ENCODE measurements at places on chromosomes 4 and X.

- DNase-seq, result no peak
Observed at GRCh38 chr4:531721-532565, 32.9 kb downstream of the PIGG start.

GRCh38 chr4:101200561-101200960 lies 146.8 kb downstream of the PPP3CA start:
- DNase-seq, result peak; percentile 58

GRCh38 chr4:123699880-123700771 lies 303.5 kb downstream of the SPRY1 start:
- no peak for DNase-seq

- no peak for DNase-seq
Observed at GRCh38 chr4:153929675-153930074, 140.8 kb upstream of the SFRP2 start.

DNA sequence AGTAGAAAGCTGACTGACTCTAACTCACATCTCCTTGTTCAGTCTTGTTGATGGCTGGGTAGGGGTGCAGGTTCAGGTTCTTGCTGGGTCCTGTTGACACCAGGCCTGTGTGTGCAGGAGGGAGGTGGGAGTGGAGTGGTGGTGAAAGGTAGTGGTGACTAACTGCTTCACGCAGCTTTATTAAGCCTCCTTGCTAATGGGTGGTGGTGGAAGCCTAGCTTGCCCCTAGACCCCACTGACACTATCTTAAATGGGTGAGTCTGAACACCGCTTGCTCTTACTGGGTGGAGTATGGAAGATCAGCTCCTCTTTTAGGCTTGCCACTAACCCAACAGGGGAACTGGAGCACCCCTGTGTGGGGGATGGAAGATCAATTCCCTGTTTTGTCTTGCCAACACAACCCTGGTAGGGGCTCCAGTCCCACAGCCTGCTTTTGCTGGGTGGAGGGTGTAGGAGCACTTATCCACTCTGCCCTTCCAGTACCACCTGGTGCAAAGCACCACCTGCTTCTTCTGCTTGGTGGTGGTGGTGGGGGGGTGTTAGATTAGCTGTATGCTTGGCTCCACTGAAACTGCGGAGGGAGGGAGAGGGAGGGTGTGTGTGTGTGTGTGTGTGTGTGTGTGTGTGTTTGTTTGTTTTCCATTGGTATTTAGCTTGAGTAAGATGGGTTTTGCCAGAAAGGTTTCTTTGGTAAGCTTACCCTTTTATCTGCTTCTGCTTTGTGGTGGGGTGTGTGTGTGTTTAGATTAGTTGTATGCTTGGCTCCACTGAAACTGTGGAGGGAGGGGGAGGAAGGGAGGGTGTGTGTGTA lies 25.6 kb downstream of the KDM6A start:
- DNase-seq, result no peak

DNA sequence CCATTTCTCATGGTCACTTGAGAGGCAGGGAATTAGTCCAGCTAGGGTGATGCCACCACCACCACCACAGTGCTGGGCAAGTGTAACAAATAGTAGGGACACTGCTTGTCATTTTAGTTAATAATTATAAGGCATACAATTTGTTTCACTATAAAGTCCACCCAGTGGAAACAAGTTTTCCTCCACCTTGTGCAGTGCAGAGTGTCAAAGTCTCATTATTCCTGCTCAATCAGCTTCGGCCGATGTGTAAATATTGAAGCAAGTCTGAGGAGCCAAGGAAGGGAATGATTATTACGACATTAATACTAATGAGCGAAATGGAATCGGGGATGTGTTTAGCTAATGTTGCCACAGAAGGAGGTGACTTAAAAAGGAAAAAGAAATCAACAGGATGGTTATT lies 340.4 kb downstream of the NKX6-1 start:
- DNase-seq, result no peak

- DNase-seq, result no peak
Observed at GRCh38 chr4:37447886-37448285, 203.3 kb downstream of the NWD2 start.

- no peak for DNase-seq
Observed at GRCh38 chr4:103098756-103099440, 736 bp downstream of the BDH2 start.

DNA sequence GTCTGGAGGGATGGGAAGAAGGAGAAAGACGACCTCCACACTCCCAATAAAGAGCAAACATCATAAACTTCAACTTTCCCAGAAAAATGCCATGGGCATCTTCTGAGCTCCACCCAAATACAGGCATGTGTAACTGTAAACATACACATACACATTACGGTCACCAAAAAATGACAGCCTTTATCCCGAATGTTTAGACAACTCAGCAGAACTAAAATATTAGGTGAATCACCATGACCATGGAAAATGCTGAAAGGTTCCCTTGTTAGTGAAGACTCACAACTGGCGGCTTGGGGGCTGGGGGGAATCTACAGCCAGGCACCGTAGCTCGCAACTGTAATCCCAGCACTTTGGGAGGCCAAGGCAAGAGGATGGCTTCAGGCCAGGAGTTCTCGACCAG lies 33.0 kb downstream of the PRKX start:
- no peak for DNase-seq

GRCh38 chr4:7786517-7786916 lies 153.1 kb downstream of the AFAP1 start:
- no peak for DNase-seq
